ENCODE measurements at places on chromosomes 11 and 22. TPM values are rescaled to one million over a fixed set of nuclear protein-coding genes. Genes with fewer than 3 reads are reported as not detected.

DNA sequence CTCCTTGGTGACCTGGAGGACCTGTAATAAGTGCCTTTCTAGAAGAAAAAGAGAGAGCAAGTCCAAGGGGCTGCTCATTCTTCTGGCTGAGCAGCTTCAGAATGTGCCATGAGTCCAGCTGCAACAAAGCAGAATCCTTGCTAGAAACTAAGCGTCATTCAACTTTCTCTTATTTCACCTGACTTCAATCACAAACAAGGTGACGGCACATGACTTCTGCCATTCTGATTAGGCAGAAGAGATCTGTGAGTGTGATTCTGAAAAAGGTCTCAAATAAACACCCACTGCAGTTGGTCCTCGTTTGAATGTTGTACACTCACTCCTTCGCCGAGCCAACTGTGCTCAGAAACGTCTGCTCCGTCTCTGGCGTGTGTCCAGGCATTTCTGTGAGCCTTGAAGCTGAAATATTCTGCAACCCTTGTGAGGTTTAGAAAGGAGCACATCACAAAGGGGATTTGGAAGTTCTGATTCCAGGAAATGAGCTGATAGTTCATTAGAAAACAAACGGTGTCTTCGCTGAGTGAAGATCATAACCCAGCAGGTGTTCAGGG, 623.8 kb upstream of the KIRREL3 start:
- no peaks in the 10 kb centered on the region for H3K4me1 ChIP-seq
- no peaks in the 10 kb centered on the region for H3K36me3 ChIP-seq
- no peak for DNase-seq
- H3K4me3 ChIP-seq: no peak overlapping the region
- H3K27ac ChIP-seq: no peak overlapping the region

DNA sequence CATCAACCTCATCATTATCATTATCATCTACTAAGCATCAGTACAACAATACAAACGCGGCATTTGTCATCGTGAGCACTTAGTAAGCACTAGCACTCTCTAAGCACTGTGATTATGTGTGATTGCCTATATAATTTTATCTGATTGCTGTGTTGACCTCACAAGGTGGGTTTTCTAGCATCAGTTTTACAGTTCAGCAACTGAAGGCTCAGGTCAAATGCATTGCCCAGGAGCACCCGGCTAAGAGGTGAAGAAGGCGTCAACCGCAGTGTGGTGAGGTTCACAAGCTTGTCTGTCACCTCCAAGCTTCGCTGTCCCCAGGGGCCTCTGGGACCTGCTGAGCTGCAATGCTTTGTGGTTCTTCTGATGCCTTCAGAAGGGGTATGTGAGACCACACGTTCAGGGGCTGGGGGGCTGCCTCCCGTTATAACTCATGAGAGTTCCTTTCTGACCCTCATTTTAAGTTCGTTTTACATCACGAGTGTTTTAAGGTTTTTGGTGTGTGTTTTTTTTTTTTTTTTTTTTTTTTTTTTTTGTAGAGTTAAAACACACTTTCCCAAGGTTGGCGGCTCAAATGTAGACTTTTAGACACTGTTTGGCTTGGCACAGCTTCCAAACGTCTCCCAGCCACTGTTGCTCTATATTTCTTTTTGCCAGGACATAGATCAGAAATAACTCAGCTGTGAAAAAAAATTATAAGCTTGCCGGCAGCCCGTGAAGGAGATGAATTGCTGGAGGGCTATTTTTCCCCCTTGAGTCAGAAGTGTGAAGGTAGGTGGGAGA, 33.8 kb upstream of the SCUBE1 start:
- H3K36me3 ChIP-seq: no peaks in the 10 kb centered on the region
- no peak overlapping the region for H3K4me3 ChIP-seq
- H3K27me3 ChIP-seq: no peaks in the 10 kb centered on the region
- peaks cover 26% of the 10 kb centered on the region for H3K4me1 ChIP-seq
- no peak for DNase-seq

DNA sequence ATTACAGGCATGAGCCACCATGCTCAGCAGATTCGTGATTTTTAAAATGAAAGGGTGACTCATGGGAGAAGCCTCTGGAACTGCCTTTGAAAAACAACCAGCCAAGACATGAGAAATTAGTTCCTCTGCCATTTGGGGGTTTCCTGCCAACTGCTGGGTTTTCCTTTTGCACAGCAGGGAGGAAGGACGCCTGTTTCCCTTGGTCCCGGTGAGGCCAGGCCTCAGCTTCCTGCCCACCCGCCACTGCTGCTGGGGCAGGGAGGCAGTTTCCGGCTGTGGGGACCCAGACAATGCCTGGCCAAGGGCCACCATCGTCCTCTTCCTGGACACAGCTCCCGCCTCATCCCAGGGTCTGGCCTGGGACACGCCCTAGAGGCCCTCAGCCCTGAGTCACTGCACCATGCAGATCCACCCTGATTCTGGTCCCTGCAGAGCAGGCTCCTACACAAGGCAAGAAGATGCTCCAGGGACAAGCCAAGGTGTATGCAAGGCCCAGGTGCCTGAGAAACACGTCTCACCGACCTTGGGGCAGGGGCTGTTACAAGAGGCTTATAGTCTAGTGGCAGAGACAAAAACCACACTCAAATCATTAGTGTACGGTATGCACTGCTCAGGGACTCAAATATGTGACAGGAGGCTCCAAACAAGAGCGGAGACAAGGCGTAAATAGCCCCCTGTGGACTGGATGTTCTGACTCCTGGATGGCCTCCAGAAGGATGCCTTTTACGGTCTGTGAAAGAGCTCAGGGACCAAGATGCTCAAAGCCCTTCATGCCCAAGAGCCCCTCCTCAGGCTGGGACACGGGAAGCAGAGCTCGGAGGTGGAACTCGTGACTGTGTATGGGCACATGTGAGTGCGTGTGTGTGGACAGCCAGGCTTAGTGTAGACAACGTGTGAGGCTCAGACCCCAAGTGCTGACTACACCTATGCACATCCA, 10.0 kb downstream of the PPM1F start:
- H3K4me3 ChIP-seq: peak overlapping the region; percentile 8
- H3K4me1 ChIP-seq: peaks cover 94% of the 10 kb centered on the region
- DNase-seq: no peak
- peaks cover 13% of the 10 kb centered on the region for H3K36me3 ChIP-seq
- H3K27ac ChIP-seq: peak overlapping the region; percentile 92

DNA sequence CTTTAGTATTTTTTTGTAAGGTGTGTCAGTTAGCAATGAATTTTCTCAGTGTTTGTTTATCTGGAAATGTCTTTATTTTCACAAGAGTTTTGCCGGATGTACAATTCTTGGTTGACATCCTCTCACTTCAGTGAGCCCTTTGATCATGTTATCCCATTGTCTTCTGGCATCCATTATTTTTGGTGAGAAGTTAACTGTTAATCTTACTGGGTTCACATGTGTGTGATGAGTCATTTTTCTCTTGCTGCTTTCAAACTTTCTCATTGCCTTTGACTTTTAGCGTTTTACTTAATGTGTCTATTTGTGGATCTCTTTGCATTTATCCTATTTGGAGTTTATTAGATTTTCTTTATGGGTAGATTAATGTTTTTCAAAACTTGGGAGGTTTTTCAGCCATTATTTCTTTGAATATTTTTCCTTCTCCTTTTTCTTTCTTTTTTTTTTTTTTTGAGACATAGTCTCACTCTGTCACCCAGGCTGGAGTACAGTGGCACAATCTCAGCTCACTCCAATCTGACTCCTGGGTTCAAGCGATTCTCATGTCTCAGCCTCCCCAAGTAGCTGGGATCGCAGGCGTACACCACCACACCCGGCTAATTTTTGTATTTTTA, 100.5 kb upstream of the RRM1 start:
- no peak overlapping the region for H3K4me3 ChIP-seq
- H3K36me3 ChIP-seq: no peaks in the 10 kb centered on the region
- no peak overlapping the region for H3K27ac ChIP-seq
- no peak for DNase-seq

- H3K27me3 ChIP-seq: no peaks in the 10 kb centered on the region
- no peak overlapping the region for H3K4me3 ChIP-seq
- H3K27ac ChIP-seq: no peak overlapping the region
- no peak for DNase-seq
These were observed 26.9 kb downstream of the TPST2 start for GRCh38 chr22:26563022-26563421.

GRCh38 chr22:49577168-49578060, 250.3 kb downstream of the BRD1 start:
- no peaks in the 10 kb centered on the region for H3K27me3 ChIP-seq
- no peaks in the 10 kb centered on the region for H3K36me3 ChIP-seq
- no peak overlapping the region for H3K27ac ChIP-seq
- H3K4me3 ChIP-seq: no peak overlapping the region
- H3K4me1 ChIP-seq: no peaks in the 10 kb centered on the region

DNA sequence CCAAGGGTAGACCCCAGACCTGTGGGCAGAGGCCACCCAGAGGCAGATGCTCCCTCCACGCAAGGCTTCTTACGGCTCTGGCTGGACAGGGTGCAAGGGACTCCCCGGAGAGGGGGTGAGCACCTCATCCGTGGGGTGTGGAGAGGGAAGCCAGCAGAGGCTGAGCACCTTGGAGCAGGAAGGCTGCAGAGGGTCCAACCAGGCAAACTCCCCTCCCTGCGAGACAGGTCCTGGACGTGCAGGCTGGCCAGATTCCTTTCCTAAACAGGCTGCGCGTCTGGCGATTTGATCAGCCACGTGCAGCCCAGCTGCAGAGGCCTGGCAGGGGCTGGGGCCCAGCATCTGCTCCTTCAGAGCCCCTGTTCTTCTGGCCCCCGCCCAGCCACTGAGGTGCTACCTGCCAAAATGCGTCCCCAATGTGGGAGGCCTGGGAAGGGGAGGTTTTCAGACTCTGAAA, 49.3 kb downstream of the WNT11 start:
- H3K4me1 ChIP-seq: peaks cover 34% of the 10 kb centered on the region
- H3K27ac ChIP-seq: no peak overlapping the region
- DNase-seq: no peak
- no peak overlapping the region for H3K4me3 ChIP-seq
- H3K36me3 ChIP-seq: no peaks in the 10 kb centered on the region

DNA sequence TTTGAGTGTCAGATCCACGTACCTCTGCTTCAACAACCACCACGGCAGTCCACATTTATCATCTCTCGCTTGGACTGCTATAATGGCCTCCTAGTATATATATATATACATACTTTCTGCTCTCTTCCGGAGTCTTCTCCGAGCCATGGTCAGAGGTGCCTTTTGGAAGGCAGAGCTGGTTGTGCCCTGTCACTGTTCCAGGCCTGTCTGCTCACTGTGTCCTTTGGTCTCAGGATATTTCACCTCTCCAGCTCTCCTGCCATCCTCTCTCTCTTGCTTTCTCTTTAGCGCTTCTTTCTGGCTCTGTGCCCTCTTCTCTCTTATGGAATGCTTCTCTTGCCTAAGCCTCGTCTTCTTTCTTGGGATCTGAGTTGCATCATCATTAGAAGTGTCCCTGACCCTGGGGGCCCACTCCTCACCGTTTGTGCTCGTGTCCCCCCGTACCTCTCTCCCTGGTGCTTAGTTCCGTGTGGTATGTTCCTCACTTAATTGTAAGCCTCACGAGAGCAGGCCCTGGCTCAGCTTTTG, 86.1 kb upstream of the RASSF10 start:
- H3K4me1 ChIP-seq: no peaks in the 10 kb centered on the region
- no peaks in the 10 kb centered on the region for H3K36me3 ChIP-seq
- DNase-seq: no peak
- no peak overlapping the region for H3K4me3 ChIP-seq
- H3K27ac ChIP-seq: no peak overlapping the region

DNA sequence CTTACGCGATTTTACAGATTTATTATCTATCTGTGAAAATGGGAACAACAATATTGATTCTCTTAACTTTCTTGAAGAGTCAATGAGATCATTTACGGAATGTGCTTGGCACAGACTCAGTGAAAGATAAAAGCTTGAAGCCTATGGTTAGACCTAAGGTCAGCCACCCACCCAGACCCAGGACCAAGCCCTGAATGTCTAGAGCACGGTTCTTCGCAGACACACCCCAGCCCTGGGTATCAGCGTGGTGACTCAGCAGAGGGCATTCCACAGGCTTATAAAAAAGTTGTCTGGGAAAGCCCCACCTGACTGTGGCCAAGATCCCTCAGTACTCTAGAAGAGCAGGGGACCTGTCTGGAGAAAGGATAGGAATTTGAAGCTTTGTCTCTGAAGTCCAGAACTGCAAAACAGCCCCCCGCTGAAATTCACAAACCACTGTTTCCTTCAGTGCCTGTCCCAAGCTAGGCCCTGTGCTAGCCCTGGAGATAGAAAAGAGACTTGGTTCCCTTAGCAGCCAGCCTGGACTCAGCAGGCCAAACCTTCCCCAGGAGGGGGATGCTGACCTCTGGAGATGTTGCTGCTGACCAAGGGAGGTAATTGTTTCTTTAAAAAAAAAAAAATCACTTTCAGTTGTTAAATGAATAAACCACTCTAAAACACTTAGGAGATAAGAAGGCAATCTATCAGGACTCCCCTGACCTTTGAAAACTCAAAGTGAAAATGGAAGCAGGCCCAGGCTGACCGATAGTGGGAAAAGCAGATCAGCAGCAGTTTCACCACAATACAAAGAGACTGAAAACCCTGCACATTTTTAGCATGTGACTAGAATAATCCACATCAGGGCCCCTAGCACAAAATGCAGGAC, 114.0 kb downstream of the ABTB2 start:
- no peak for DNase-seq
- no peak overlapping the region for H3K27ac ChIP-seq
- H3K4me3 ChIP-seq: no peak overlapping the region
- no peaks in the 10 kb centered on the region for H3K36me3 ChIP-seq
- H3K27me3 ChIP-seq: no peaks in the 10 kb centered on the region

DNA sequence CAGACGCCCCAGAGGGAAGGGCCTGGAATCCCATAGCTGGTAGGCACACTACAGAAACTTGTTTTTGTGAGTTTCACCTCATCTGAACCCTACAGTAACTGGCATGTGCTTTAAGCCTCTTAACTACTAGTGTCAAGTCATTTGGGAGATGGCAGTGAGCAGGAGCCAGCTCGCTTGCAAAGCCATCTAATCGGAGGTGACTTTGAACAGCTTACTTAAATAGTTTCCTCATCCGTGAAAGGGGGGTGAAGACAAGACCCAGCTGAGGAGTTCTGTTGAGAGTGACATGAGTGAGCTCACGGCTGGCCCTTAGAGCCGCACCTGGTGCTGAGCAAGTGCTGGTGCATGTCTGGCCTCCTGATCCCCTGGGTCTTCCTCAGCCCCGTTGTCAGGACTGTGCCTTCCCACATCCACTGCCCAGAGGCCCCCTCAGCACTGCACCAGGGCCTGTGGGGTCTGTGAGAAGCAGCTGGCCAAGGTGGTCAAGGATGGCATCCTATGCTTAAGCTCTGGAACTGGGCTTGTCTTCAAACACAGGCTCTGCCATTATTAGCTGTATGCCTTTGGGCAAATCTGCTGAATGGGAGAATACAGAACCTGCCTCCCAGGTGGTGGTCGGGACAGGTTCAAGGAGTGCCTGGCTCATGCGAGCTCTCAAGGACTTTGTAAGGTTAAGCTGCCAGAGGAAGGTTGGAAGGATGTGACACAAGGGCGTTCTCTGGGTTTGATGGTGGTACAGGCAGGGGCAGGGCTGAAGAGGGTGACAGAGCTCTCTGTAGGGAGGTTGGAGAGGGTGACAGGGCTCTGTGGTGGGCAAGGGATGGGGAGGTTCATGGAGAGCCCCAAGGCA, 27.3 kb downstream of the INCENP start:
- H3K27ac ChIP-seq: no peak overlapping the region
- H3K36me3 ChIP-seq: peaks cover 70% of the 10 kb centered on the region
- DNase-seq: no peak
- H3K27me3 ChIP-seq: no peaks in the 10 kb centered on the region
- H3K4me3 ChIP-seq: no peak overlapping the region

APOBEC3G gene
- 4.1 TPM for total RNA-seq

SCYL1 gene
- total RNA-seq: 74.3 TPM

MPST gene
- 167 TPM for total RNA-seq

SLC22A12 gene
- total RNA-seq: not detected

OR8A1 gene
- total RNA-seq: not detected

XKR3 gene
- not detected for total RNA-seq

CPT1A gene
- 122 TPM for total RNA-seq

SIK2 gene
- total RNA-seq: 15.7 TPM

MTCH2 gene
- total RNA-seq: 40.6 TPM

Data from esophagus muscularis mucosa (tissue), 4 donors.